ENCODE measurements at places on chromosomes 12 and 14.

- DNase-seq = no peak
Observed at GRCh38 chr14:68363466-68363842, 429.4 kb downstream of the ZFP36L1 start.

GRCh38 chr14:84217066-84217465 is 1312.9 kb upstream of the FLRT2 start:
- DNase-seq = no peak

- no peak for DNase-seq
Observed at GRCh38 chr12:81617915-81618314, 141.2 kb downstream of the PPFIA2 start.

DNA sequence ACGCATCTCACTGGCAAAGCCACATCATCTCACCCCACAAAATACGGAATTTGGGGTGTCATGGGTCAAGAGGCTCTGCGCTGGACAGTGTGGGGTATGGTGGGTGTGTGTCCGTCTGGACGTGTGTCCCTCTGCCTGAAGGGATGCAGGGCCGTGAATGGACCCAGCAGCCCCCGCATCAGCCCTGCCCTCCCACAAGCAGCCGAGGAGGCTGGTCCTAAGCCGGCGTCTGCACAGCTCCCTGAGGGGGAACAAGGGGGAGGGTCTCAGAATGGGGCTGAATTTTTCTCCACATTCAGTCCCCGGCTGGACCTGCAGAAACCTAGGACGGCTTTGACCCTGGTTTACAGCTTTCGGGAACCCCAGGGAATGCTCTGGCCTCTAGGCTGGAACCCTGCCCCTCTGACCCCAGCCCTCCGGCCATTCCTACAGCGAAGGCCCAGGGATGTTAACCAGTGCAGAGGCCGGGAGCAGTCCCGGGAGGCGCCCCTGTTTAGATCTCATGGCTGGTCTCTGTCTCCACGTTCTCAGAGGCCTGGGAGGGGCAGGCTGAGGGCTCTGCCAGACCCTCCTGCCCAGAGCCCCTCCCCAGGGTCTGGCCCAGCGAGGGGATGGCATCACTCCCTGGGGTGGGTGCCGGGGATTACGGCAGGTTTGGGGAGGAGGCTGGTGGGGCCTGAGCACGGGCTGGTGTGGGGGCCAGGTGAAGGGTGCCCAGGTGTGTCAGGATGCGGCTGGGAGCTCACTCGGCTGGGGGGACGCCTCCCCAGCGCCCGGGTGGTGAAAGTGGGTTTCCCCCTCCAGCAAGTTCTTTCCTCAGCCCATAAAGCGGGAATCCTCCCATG is 156.5 kb upstream of the C14orf180 start:
- DNase-seq = no peak

DNA sequence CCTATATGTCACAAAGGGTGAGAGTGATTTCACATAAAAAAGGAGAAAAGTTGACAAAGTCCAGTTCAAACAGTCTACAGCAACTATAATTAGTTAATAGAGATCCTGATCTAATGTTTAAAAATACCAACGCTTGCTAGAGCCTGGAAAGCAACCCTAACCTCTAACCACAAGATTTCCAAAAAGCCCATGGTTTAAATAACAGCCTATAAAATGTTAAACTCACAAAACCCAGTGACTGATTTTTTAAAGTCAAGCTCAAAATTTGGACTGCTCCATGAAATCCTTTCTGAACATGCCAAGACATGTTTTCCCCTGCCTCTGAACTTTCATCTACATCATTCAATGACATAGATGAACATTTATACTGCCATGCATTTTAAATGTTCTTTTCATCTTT is 81.6 kb downstream of the PLEKHG7 start:
- peak; percentile 75 for DNase-seq

DNA sequence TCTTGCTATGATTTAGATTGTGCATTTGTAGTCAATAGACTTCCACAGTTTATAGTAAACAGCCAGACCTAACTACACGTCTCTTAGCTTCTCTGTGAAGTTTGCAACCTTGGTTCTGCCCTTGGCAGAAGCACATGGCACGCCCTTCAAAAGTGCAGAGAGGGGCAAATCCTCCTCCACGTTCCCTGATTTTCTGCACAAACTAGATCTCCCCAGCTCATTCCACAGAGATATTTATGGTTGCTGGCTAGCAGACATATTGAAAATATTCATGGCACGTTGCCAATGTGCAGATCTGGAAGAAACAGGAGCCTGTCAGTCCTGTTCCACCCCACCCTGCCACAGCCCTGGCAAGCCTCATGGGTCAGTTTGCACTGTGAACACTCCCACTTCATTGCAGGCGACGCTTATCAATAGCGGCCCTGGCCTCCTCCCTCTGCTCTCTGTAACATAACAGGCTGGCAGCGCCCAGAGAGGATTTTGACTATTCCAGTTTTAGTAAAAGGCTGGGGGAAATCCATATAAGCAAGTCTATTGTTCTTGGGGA is 6.5 kb upstream of the LGALS3 start:
- no peak for DNase-seq

GRCh38 chr14:104111301-104112112 is 26.0 kb downstream of the ASPG start:
- no peak for DNase-seq

DNA sequence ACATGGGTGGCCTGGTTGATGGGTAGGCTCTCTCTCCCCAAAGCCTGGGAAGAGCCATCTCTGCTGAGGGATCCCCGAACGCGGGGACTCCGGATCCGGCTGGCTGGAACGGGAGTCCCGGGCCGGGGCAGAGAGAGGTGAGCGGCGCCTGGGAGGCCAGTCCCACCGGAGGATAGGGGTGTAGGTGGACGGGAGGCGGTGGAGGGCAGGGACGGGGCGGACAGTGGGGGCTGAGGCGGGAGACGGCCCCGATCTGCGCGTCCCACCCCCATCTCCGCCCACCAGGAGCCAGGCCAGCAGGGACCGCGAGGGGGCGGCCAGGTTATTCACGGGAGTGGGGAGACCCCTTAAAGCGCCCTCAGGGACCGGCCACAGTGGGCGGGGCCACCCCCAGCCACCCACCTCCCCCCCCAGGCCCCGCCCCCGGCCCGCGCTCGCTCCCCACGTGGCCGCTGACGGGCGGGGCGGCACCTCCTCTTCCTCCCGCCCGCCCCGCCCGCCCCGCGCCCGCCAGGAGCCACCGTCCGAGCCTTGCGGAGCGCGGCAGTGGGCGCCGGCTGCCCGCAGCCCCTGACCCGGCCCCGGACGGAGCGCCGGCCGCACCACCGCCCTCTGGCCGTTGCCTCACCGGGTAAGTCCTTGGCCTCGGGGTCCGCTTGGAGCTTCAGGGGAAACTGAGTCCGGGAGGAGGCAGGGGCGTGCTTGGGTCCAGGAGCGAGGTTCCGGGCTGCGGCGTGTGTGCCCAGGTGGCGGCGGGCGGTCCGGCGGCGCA is at the start of gene INF2:
Gene INF2, plus strand, starts transcription at position 510 of the 772 bp plus-strand sequence. CDS start 11,748 bp downstream, outside the sequence.
- DNase-seq = no peak

DNA sequence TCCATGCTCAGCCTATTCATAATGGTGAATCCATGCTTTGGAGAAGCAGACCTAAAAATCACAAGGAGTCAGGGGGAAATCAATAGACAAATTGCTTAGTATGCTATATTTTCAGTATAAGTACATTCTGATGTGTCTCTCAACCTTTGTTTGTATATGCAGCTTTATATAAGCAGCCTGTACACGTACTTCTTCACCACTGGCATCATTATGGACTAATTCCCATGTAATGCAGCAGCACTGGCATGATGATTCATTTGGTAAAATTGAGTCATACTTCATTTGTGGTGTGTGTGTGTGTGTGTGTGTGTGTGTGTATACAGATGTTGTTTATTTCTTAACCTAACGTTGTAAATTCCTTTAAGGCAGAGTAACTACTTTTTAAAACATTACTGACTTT is 10.9 kb downstream of the DCP1B start:
- DNase-seq = peak; percentile 78

- DNase-seq = no peak
Observed at GRCh38 chr14:50530358-50530757, 2.0 kb downstream of the MAP4K5 start.

DNA sequence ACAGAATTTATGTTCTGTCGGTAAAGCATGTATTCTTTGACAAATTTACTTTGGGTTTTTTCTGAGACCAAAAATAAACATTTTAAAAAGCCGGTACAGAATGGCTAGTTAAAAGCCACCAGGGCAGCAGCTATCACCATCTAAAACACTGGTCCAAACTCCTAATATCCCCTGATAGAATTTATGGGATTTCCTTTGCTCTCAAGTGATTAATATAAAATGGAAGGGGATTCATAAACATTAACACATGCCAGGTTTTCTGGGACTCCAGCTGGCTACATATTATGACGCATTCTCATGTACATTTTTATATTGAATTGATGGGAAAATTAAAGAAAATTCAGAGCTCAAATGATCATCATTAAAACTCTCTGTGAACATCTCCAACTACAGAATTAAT is 640.8 kb downstream of the C12orf50 start:
- DNase-seq = no peak

DNA sequence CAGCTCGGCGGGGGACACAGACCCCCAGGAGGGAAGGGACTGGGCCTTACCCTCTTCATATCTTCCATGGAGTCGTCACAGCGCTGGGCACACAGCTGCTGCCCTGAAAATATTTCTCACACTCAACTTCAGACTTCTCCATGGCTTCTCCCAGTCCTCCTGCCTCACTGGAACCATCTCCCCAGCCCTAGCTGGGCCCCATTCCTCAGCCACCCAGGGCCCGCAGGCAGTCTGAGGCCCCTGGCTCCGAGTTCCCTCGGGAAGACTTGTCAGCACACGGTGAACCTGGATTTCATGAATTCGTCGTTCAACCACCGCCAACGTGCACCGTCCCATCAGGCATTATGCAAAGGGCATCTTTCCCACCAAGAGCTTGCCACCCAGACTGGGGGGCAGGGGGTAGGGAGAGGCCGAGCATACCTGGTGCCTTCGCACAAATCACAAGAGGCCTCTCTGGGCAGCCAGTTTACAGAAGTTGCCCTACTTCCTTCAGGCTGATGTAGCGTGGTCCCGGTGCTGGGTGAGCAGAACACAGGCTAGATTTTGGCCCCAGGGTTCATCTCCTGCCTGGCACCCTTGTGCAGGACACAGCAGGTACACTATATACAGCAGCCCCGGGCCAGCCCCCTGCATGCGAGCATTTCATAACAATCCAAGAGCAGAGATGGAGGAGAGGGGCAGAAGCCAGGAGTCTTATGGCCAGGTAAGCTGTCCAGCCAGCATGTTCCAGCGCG is 44.2 kb downstream of the LTBP2 start:
- no peak for DNase-seq

GRCh38 chr12:57737467-57738460 is 778 bp downstream of the AGAP2 start:
- no peak for DNase-seq

GRCh38 chr12:109946505-109946904 is 46.4 kb downstream of the TCHP start:
- DNase-seq = no peak

- no peak for DNase-seq
Observed at GRCh38 chr14:92685784-92686355, 62.6 kb downstream of the LGMN start.

- DNase-seq = no peak
Observed at GRCh38 chr14:96320605-96321004, 42.5 kb downstream of the ATG2B start.

- DNase-seq = no peak
Observed at GRCh38 chr12:122527478-122527944, 462 bp downstream of the KNTC1 start.

- DNase-seq = no peak
Observed at GRCh38 chr12:57908511-57908910, 32.9 kb upstream of the ATP23 start.

DNA sequence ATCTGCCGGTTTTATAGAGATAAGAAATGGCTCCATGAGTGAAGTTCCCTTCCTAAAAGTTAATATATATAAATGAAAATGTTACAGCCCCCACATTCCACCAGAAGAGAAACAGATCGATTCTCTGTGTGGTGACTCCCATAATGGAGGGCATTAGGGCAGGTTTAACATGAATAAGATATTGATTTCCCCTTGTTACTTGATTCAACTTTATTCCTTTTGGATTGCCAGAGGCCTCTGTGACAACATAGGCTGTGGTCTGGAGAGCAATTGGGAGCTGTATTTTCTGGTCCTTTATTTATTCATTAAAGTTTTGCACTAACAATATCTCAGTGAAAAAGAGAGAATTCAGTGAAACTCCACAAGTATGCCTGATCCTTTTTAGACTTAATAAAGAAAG is 125.2 kb upstream of the CCDC196 start:
- no peak for DNase-seq

GRCh38 chr14:72619111-72619571 is 274.8 kb downstream of the DPF3 start:
- no peak for DNase-seq

DNA sequence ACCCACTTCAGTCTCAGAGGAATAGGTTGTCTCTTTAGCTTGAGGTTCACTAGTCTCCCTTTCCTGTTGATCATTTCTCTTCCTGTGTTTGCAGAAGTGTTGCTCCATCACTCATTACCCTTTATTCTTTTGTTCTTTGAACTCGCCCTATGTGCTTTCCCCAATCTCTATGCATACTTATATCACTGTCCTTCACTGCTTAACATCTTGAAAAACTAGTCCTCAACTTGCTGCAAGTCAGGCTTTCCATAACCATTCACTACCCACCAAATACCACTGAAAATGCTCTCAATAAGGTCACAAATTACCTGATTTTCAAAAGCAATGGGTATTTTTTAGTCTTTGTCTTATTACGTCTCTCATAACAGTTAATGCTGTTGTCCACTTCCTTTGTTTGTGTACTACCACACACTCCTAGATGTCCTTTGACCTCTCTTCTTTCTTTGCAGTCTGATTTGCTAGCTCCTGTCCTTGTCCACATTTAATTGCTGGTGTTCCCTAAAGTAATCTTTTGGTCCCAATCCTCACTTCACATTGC is 80.8 kb downstream of the RIC8B start:
- no peak for DNase-seq

- DNase-seq = no peak
Observed at GRCh38 chr12:96260231-96260630, 66.1 kb downstream of the ELK3 start.

DNA sequence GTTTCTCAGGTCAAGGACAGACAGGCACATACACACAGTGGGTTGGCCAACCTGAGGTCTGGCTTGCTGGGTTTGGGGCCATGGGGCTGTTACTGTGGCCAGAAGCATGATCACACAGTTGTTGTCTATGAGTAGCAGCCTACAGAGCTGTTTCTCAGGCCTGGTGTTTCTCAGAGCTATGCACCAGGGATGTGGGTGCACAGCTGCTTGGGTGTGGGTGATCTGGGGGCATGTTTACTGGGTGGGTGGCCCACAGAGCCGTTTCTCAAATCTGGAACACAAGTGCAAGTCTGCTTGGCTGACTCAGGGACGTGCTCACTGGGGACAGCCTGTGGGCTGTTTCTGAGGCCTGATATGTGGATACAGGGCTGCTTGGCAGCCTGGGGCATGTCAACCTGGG is 23.1 kb upstream of the PALS1 start:
- DNase-seq = no peak

GRCh38 chr12:39613525-39613924 is 6.1 kb downstream of the ABCD2 start:
- no peak for DNase-seq

- DNase-seq = no peak
Observed at GRCh38 chr14:100275214-100275613, 31.0 kb downstream of the SLC25A29 start.

- DNase-seq = no peak
Observed at GRCh38 chr14:74141703-74142102, 56.9 kb downstream of the LIN52 start.

GRCh38 chr12:58148405-58148804 is 207.0 kb downstream of the ATP23 start:
- DNase-seq = peak; percentile 57

- no peak for DNase-seq
Observed at GRCh38 chr12:80763874-80764273, 47.2 kb downstream of the MYF5 start.

GRCh38 chr14:63652406-63652805 is 10.7 kb upstream of the WDR89 start:
- no peak for DNase-seq

- DNase-seq = no peak
Observed at GRCh38 chr14:45254771-45255170, 1.8 kb upstream of the MIS18BP1 start.
